ENCODE measurements at places on chromosomes 7 and 10. TPM values are rescaled to one million over a fixed set of nuclear protein-coding genes. Genes with fewer than 3 reads are reported as not detected.

Gene NSUN5
- total RNA-seq = 64.3 TPM

Gene CPVL
- total RNA-seq = 0.55 TPM

Gene SLC16A12
- total RNA-seq = 0.58 TPM

Gene ABHD11
- total RNA-seq = 27.6 TPM

Gene SPDYE5
- not detected for total RNA-seq

Gene CDC14C
- total RNA-seq = 0.05 TPM

Gene LEP
- not detected for total RNA-seq

Gene SFTPA1
- not detected for total RNA-seq

Gene FOXP2
- not detected for total RNA-seq

Gene CD36
- 0.08 TPM for total RNA-seq

Gene CADPS2
- total RNA-seq = 0.09 TPM

Gene UBE2H
- total RNA-seq = 61.6 TPM

Gene GFRA1
- 10.0 TPM for total RNA-seq

Gene SPDYE6
- total RNA-seq = not detected

Gene ZNRF2
- total RNA-seq = 6.7 TPM

Gene CYP3A7
- not detected for total RNA-seq

Gene ACSL5
- 0.30 TPM for total RNA-seq

Gene SRGN
- 101 TPM for total RNA-seq

Gene PPP1R3C
- total RNA-seq = 16.0 TPM

Gene SFRP5
- 1.8 TPM for total RNA-seq

Gene EPDR1
- total RNA-seq = 66.1 TPM

Gene ZNF735
- not detected for total RNA-seq

Gene STAG3
- not detected for total RNA-seq

Gene ASB10
- total RNA-seq = not detected

Gene GPR158
- 0.07 TPM for total RNA-seq

Gene STX1A
- 88.3 TPM for total RNA-seq

Gene RAMP3
- not detected for total RNA-seq

Gene PAPOLB
- not detected for total RNA-seq

Gene IL15RA
- 3.0 TPM for total RNA-seq

Gene CARD11
- 1.5 TPM for total RNA-seq

Gene SFR1
- total RNA-seq = 18.5 TPM

Gene DYDC2
- 0.13 TPM for total RNA-seq

Gene TEX36
- not detected for total RNA-seq

Gene GNG11
- total RNA-seq = 40.0 TPM

Gene BNIP3
- total RNA-seq = 40.6 TPM

Gene TMEM236
- total RNA-seq = 0.05 TPM

Gene DPP6
- total RNA-seq = not detected

Gene VENTX
- total RNA-seq = not detected

Gene GUSB
- total RNA-seq = 30.9 TPM

Gene FFAR4
- 0.30 TPM for total RNA-seq

Gene WEE2
- total RNA-seq = not detected

Gene HTR5A
- total RNA-seq = not detected

Gene NPC1L1
- 0.11 TPM for total RNA-seq

Gene CCM2
- 46.2 TPM for total RNA-seq

Gene SSC4D
- total RNA-seq = 1.6 TPM

Gene PALD1
- 6.8 TPM for total RNA-seq

Gene DNTT
- total RNA-seq = not detected

Gene GSTO2
- 1.5 TPM for total RNA-seq

Gene GPR85
- total RNA-seq = not detected

Gene PRKAG2
- total RNA-seq = 33.0 TPM

Gene KCNIP2
- 0.82 TPM for total RNA-seq

Gene VAX1
- 1.5 TPM for total RNA-seq

Gene TRPV6
- total RNA-seq = not detected

Gene DEPP1
- total RNA-seq = 1.4 TPM
